Activated CD4-positive, alpha-beta memory T cell treated with anti-CD3 and anti-CD28 coated beads, Interleukin-2, amount 10 ng/mL, durations not matched to agents 7 days and 5 days (primary cell): ENCODE measurements at places on chromosomes 13 and 19. TPM values are rescaled to one million over a fixed set of nuclear protein-coding genes. Genes with fewer than 3 reads are reported as not detected.

GRCh38 chr19:51959791-51960190 lies 26.8 kb downstream of the ZNF350 start:
- no peak for DNase-seq

GRCh38 chr13:52411629-52412028 lies 5.7 kb upstream of the THSD1 start:
- DNase-seq = no peak

- DNase-seq = no peak
Measured at GRCh38 chr13:53142306-53142705, 113.7 kb downstream of the OLFM4 start.

GRCh38 chr19:15196360-15197005 lies 4.3 kb downstream of the NOTCH3 start:
- DNase-seq = no peak

GNG7 gene
- total RNA-seq = 0.40 TPM

GPR183 gene
- 46.2 TPM for total RNA-seq

IGFL3 gene
- not detected for total RNA-seq

CGB2 gene
- not detected for total RNA-seq
